ENCODE measurements at places on chromosomes 2 and 18.
A peak's percentile ranks its signal among the peaks of the same experiment; 100 is the strongest.

DNA sequence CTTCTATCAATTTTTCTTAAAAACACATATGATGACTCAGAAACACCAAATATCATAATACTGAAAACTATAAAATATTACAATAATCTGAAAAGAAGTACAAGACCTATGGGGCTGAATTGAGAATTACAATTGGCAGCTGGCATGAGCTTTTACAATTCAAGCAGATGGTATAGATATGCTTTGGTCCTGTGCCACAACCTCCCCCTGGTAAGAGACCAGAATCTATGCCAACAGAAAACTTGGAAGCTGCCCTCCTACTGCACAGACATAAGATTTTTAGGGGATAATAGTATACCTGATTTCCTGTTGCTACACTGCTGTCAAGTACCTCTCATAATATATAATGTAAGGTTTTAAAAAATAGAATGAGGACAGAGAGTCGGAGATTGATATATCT, 46.8 kb upstream of the CDH7 start:
- peak; percentile 35 for DNase-seq

DNA sequence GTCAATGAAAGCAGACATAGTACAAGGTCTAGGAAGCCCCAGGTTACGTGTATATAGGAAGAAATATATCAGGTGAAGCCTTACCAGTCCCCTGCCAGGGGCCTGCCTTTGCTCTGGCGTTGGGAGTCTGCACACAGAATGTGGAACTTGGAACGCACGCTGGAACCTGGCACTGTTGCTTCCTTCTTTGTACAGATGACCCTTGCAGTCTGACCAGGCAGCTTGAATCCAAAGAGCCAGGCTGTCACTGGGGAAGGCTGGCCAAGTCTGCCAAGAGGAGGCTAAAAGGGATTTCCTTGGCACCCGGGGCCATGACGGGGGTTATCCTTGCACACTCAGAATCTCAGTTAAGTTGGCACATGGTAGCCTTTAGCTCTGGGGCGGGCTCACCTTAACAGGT, 39.5 kb downstream of the TMEM247 start:
- no peak for DNase-seq

GRCh38 chr2:14219306-14219705, 413.2 kb upstream of the LRATD1 start:
- no peak for DNase-seq

- no peak for DNase-seq
Observed at GRCh38 chr2:5851410-5851809, 159.2 kb downstream of the SOX11 start.

GRCh38 chr2:186101616-186102015, 363.0 kb downstream of the FSIP2 start:
- no peak for DNase-seq

GRCh38 chr2:119243621-119244020, 20.0 kb downstream of the STEAP3 start:
- DNase-seq: no peak

DNA sequence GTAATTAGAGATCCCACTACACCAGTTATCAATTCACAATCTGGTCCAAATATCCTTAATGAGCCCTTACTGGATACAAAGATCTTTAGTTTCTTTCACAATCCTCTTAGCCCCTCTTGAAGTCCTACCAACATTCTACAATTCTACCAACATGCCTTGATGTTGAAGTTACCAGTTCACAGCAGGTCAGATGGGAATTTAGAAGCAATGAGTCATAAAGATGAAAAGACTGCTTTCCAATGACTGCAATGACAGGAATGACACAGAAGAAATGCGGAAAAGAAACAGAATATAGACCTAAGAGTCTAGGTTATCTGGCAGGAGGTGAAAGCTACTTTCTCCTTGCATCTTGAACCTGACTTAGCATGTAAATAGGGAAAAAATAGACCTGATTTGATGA, 24.5 kb downstream of the RTTN start:
- DNase-seq: peak; percentile 11

DNA sequence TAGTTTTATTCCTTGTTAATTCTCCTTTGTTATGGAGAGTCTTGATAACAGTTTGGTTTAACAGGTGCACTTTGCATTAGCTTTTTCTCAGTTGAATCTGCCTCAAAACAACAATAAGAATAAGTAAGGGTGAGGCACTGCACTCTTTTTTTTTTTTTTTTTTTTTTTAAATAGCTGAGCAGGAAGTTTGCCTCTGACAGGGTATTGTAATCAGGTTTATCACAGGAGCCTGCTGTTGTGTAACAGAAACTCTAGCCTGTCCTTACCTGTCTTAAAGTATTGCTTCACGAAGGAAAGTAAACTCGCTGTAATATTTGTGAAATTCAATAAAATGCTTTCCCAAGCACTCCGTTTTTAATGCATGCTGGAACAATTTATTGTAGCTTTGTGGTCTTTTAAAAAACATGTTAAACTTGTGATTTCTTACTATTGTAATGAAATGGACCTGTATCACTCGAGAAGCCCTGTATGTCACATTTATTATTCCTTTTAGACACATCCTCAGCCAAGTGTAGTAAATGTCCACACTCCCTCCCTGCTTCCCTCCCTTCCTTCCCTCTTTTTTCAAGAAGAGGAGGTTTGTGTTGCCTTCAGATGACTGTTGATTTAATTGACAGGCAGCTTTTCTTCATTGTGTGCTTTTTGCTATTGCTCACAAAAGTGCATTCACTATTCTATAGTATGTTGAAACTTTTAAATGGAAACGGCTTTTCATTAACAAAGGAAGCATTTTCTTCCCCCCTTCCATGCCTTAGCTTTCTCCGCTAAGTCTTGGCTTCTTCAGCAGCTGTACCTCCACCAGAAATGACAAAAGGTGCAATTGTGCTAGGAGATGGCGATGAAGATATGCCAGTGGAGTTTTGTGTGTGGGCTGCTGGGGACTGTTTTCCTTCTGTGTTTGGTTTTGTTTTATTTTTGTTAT, 52.7 kb downstream of the TAF1B start:
- DNase-seq: no peak

GRCh38 chr18:75480487-75480886, 53.0 kb upstream of the SMIM21 start:
- DNase-seq: no peak

DNA sequence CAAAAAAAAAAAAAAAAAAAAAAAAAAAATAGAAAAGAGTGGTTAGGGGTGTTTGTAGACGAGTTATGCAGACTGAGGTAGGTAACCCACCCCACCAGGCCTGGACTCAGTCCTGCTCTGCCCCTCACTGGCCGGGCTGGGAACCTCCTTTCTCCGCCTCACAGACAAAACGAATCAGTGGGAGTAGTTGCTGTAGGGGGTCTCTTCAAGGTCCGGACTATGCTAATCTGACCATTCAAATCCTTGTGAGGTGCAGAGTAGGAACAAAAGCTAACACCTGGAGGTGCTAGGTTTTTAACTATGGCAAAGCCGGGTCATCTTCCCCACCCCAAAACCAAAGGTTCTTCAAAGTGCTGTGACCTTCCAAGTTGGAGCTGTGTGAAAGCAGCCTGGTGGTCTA, 223.7 kb downstream of the SLC4A3 start:
- DNase-seq: no peak

DNA sequence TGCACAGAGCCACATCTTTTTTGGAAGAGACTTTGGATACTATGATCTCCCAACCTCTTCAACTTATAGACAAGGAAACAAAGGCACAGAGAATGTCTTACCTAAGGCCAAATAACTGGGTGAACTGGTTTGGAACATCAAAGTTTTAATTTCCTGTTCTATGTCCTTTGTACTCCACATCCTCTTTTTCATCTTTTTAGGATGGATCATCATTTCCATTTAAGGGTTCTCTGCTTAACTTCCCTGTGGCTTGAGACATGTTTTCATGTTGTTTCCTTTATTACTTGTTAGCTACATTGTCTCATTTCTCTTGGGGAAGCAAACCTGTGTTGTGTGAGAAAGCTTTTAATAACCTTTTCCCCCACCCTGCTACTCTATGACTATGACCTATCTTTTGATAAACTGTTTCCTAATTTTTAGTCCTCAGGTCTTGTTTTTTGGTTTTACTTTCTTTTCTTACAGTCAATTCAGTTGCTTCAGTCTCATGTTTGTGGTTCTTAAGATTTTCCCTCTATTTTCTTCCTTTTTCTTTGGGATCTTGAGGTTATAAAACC, 22.5 kb upstream of the RMND5A start:
- no peak for DNase-seq

DNA sequence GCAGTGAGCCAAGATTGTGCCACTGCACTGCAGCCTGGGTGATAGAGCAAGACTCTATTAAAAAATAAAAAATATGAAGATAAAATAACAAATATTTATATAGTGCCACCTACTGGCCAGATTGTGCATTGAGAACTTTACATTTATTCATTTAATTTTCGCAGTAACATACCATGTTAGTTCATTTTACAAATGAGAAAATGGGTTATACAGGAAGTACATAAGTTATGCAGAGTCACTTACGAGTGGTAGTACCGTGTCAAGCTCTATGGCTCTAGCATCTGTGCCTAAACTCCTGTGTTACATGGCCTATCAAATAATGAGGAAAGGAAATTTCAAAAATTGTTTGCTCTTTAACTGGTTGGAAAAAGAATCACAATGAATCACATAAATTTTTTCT, 27.9 kb downstream of the RIF1 start:
- DNase-seq: no peak

DNA sequence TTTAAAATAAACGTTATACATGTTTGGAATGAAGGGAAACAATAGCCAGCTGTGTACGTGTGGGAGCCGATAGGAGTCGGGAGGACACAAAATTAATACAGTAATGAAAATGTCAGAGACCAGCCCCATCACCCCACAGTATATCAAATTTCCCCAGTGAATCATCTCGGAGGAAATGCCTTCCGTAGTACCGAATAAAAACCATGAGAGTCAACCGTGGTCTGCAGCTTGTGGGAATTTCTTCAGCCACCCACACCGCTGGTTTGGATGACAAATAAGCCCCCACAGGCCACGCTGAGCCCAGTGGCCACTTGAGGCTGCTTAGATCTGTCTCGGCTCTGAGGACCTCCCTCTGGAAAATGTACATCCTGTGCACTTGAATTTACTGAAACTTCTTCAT, 133.7 kb downstream of the COL6A3 start:
- DNase-seq: no peak

DNA sequence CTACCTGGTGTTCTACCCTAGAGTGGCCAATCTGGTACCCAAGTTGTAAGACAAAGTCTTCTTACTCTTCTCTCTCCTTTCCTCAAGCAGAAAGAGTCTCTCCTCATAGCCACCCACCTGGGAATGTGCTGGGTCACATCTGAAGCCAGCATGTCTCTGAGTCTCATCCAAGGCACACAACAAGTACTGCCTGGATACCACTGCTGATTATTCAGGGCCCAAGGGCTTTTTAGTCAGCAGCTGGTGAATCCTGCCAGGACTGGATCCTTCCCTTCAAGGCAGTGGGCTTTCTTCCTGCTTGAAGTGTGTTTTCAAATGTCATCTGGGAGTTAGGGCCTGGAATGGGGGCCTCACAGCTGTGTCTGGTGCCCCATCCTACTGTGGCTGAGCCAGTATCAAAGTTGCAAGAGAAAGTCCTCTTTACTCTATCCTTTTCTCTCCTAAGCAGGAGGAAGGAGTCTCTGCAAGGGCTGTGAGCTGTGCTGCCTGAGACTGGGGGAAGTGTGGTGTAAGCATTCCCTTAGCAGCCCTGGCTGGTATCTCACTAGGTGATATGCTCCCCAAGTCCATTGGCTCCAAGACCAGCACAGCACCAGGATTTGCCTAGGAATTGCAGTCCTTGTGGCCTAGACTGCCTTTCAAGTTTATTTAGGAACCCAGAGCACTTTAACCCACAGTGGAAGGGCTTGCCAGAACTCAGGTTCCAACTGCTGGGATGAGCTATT, 27.2 kb downstream of the OXER1 start:
- DNase-seq: no peak

DNA sequence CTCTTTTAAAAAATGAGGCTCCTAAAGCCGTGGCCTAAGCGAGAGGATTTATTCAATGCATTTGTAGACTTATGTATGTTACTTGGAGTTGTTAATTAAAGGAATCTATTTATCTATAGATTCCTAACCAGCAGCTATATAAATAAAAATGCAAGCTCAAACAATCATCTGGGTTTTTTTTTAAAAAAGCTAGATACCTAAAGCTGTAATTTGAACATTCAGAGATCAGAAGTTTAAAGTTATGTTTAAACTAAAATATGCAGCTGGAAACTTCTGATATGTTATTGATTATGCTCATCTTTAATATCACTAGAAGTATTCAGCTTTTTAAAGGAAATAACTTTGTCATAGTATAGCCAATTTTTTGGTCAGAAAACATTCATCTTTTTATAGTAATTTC, 1.0 kb downstream of the MEIS1 start:
- DNase-seq: no peak

DNA sequence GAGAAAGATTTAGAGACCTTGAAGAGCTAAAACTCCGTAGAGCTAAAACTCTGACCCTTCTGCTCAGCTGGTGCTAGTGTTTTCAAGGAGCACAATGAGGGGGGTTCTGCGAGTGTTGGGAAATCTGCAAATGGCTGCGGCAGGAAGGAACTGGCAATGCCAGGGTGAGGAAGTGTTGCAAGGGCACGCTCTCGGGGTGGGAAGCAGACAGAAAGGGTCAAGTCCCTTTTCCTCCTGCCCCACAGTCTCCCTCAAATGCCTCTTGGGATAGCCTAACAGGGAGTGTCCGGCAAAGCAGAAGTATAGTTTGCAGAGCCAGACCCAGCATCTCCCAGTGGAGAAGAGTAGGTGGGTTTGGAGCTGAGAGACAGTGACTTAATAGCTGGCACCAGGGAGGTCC, 60.5 kb downstream of the NCAPH start:
- DNase-seq: no peak

DNA sequence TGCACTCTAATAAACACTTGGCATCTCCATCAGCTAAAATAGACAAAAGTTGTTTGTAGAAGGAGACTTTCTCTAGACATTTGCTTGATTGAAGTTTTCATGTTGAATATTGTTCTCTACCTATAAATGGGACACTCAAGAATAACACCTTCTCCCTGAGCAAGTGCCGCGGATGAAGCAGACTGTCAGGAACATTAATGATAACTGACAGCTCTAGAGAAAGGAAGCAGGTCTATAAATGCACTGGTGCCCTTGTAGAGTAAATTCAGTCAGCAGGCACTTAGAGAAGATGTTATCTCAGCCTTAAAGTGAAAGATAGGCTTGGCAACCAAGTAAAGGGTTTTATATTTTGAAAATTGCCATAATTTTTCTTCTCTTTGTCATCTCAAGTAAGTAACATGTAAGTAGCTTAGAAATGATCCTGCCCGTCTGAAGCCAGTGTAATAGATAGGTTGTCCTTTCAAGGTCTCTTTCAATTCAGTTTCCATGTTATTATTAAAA, 224.6 kb downstream of the ARL6IP6 start:
- DNase-seq: no peak

GRCh38 chr18:9444549-9444948, 30.8 kb upstream of the RALBP1 start:
- DNase-seq: no peak

GRCh38 chr18:58208207-58208932, 164.3 kb downstream of the NEDD4L start:
- DNase-seq: peak; percentile 36

- DNase-seq: peak; percentile 47
Observed at GRCh38 chr2:27095745-27096651, 9.4 kb downstream of the KHK start.

GRCh38 chr2:28206762-28207161, 185.9 kb upstream of the FOSL2 start:
- DNase-seq: peak; percentile 26

- DNase-seq: no peak
Observed at GRCh38 chr18:48798334-48799245, 152.2 kb downstream of the SMAD7 start.

GRCh38 chr2:231047274-231047922, 9.3 kb upstream of the PSMD1 start:
- no peak for DNase-seq
